Left ventricle myocardium inferior (tissue), 1 donor: ENCODE measurements at places on chromosomes 7 and 10. TPM values are rescaled to one million over a fixed set of nuclear protein-coding genes. Genes with fewer than 3 reads are reported as not detected.

Gene LIPK
- not detected for total RNA-seq

- H3K27ac ChIP-seq = no peak overlapping the region
- H3K27me3 ChIP-seq = no peaks in the 10 kb centered on the region
- H3K4me3 ChIP-seq = no peak overlapping the region
- H3K36me3 ChIP-seq = no peaks in the 10 kb centered on the region
- no peak for DNase-seq
Observed at GRCh38 chr7:112103246-112103645, 103.0 kb downstream of the DOCK4 start.

GRCh38 chr7:67900456-67900855 is 903.8 kb downstream of the TYW1 start:
- DNase-seq = no peak
- H3K27me3 ChIP-seq = peaks cover 38% of the 10 kb centered on the region
- H3K4me3 ChIP-seq = no peak overlapping the region
- H3K4me1 ChIP-seq = peaks cover 5% of the 10 kb centered on the region
- no peak overlapping the region for H3K27ac ChIP-seq

GRCh38 chr10:131690805-131691239 is 210.0 kb upstream of the PPP2R2D start:
- H3K4me3 ChIP-seq = no peak overlapping the region
- no peaks in the 10 kb centered on the region for H3K36me3 ChIP-seq
- DNase-seq = no peak
- peaks cover 94% of the 10 kb centered on the region for H3K27me3 ChIP-seq

Gene TRIM8
- total RNA-seq = 95.1 TPM

DNA sequence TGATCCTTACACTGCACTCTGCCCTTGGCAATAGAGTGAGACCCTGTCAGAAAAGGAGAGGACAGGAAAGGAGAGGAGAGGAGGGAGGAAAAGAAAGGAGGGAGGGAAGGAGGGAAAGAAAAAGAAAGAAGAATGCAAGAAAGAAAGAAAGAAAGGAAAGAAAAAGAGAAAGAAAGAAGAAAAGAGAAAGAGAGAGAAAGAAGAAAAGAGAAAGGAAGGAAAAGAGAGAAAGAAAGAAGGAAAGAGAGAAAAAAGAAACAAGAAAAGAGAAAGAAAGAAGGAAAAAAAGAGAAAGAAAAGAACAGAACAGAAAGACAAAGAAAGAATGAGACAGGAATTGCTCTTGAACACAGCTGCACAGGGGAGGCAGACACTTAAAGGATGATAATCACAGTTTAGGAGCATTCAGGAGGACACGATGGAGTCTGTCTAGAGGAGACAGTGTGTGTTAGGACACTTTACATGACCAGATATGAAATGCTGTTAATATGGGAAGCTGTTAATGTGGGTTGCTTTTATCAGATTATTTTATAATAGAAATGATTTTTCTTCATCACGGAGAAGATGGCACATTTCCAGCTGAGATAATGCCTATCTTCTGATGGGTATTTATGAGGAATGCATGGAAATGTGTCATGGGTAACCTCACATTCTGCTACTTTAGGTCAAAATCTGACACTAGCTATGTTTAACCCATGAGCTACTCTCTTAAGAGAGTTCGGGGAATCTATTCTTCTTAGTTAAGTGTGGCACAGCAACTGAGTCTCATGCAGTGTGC is 160.5 kb downstream of the BAMBI start:
- no peak for DNase-seq
- no peak overlapping the region for H3K4me3 ChIP-seq
- no peaks in the 10 kb centered on the region for H3K36me3 ChIP-seq
- no peak overlapping the region for H3K27ac ChIP-seq
- H3K4me1 ChIP-seq = peaks cover 44% of the 10 kb centered on the region

DNA sequence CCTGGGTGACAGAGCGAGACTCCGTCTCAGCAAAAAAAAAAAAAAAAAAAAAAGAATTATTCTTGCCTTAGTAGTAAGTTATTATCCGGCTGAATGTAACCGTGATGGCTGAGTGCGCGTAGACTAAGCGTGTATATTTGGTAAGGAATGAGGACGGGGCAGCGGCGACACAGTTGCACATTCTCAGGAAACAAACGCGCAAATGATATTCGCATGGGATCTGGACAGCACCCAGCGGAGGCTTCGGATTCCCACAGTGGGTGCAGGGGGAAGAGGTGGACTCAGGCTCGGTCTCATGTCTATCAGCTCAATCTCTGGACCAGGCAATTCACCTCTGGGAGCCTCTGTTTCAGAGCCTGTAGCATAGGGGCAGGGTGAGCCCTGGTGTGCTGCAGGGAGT is 29.1 kb downstream of the PAPOLB start:
- peaks cover 9% of the 10 kb centered on the region for H3K4me1 ChIP-seq
- no peak overlapping the region for H3K27ac ChIP-seq
- H3K4me3 ChIP-seq = no peak overlapping the region

- no peak overlapping the region for H3K27ac ChIP-seq
- no peaks in the 10 kb centered on the region for H3K27me3 ChIP-seq
- peaks cover 5% of the 10 kb centered on the region for H3K36me3 ChIP-seq
- DNase-seq = no peak
- peaks cover 8% of the 10 kb centered on the region for H3K4me1 ChIP-seq
Observed at GRCh38 chr7:90648834-90649233, 52.7 kb downstream of the CDK14 start.

Gene PDE6C
- total RNA-seq = not detected

GRCh38 chr7:54802841-54803240 is 43.8 kb upstream of the SEC61G start:
- H3K27me3 ChIP-seq = no peaks in the 10 kb centered on the region
- no peaks in the 10 kb centered on the region for H3K36me3 ChIP-seq
- H3K4me1 ChIP-seq = no peaks in the 10 kb centered on the region
- DNase-seq = no peak

- no peaks in the 10 kb centered on the region for H3K27me3 ChIP-seq
- DNase-seq = no peak
- H3K4me1 ChIP-seq = peaks cover 79% of the 10 kb centered on the region
Observed at GRCh38 chr10:112959207-112959838, 9.3 kb downstream of the TCF7L2 start.

- no peaks in the 10 kb centered on the region for H3K4me1 ChIP-seq
- H3K27ac ChIP-seq = no peak overlapping the region
- no peaks in the 10 kb centered on the region for H3K36me3 ChIP-seq
- DNase-seq = no peak
- H3K4me3 ChIP-seq = no peak overlapping the region
Observed at GRCh38 chr10:80669485-80669884, 131.8 kb downstream of the SH2D4B start.

GRCh38 chr7:51313738-51314425 is 2.7 kb downstream of the COBL start:
- peak overlapping the region; percentile 81 for H3K27ac ChIP-seq
- H3K4me3 ChIP-seq = no peak overlapping the region
- peaks cover 43% of the 10 kb centered on the region for H3K27me3 ChIP-seq
- no peaks in the 10 kb centered on the region for H3K36me3 ChIP-seq
- peaks cover 54% of the 10 kb centered on the region for H3K4me1 ChIP-seq

Gene CRHR2
- total RNA-seq = 0.19 TPM

Gene LIPN
- total RNA-seq = not detected

DNA sequence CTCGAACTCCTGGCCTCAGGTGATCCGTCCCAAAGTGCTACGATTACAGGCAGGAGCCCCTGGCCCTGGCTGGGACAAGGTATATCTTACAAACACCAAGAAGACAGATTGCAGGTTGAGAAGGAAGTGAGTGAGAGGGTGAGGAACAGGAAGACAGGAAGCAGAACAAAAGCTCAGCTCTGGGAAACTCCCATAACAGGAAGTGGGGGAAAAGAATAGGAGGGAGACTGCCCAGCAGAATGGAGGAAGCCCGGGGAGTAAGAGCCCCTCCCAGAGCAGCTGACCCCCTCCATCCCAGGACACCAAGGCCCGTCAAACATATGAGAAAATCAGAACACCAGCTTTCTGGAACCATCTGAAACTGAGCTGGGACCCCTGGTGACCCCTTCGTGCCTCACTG is 2.9 kb downstream of the TECPR1 start:
- H3K4me3 ChIP-seq = no peak overlapping the region
- peaks cover 12% of the 10 kb centered on the region for H3K36me3 ChIP-seq
- H3K4me1 ChIP-seq = peaks cover 86% of the 10 kb centered on the region
- H3K27me3 ChIP-seq = no peaks in the 10 kb centered on the region

Gene LFNG
- 5.2 TPM for total RNA-seq

DNA sequence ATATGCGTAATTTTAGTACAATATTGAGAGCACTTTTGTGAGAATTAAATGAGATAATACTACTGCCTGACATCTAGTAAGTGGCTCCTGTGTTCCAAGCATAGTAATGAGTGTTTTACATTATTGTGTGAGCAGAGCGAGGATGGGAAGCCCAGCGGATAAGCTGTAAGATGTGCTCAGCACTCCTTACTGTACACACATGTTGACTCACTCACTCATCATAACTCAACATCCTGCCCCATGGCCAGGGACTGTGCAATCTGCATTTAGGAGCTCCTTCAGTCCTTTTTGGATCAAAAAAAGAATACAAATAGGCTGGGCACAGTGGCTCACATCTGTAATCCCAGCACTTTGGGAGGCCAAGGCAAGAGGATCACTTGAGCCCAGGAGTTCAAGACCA is 72.9 kb upstream of the NEBL start:
- no peaks in the 10 kb centered on the region for H3K27me3 ChIP-seq
- DNase-seq = no peak
- H3K36me3 ChIP-seq = no peaks in the 10 kb centered on the region
- H3K4me1 ChIP-seq = no peaks in the 10 kb centered on the region
- H3K4me3 ChIP-seq = no peak overlapping the region
- H3K27ac ChIP-seq = no peak overlapping the region

DNA sequence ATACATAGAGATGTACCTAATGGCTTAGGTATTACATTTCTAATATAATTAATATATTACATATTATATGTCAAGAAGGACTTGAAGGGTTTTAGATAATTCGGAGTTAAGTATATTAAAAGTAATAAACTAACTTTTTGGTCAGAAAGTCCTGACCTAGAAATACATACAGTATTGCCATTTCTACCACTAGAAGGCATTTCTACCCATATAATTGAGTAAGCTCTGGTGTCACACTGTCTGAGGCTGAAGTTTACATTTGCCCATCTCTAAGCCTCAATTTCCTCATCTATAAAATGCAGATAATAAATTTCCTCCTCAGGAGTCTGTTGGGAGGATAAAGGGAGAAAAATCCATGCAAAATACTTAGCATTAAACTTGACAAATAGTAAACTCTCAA is 7.1 kb downstream of the FKBP14 start:
- H3K4me1 ChIP-seq = peaks cover under 1% of the 10 kb centered on the region
- H3K27me3 ChIP-seq = no peaks in the 10 kb centered on the region
- H3K27ac ChIP-seq = no peak overlapping the region
- H3K4me3 ChIP-seq = no peak overlapping the region
- peaks cover 29% of the 10 kb centered on the region for H3K36me3 ChIP-seq
- DNase-seq = no peak

DNA sequence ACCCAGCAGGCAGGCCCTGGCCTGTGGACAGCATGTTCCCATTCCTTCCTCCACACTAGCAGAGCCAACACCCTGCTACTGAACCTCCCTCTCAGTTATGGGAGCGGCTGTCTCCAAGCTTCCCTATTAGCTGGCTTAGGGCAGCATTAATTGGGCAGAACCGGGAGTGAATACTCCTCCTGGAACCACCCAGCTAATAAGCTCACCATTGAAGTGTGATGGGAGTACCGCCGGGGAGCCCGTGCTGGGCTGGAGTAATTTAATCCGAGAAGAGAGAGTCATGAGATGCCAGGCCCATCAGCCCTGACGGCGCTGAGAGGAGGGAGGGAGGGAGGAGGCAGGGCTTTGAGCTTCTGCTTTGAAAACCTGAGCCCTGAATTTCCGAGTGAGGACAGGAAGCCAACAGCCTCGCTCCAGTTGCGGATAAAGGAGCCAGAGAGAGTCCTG is 31.8 kb upstream of the ELFN1 start:
- H3K27ac ChIP-seq = no peak overlapping the region
- no peaks in the 10 kb centered on the region for H3K4me1 ChIP-seq
- peak; percentile 14 for DNase-seq
- peaks cover 51% of the 10 kb centered on the region for H3K27me3 ChIP-seq

- peaks cover 26% of the 10 kb centered on the region for H3K4me1 ChIP-seq
- no peak overlapping the region for H3K4me3 ChIP-seq
- DNase-seq = no peak
- no peaks in the 10 kb centered on the region for H3K27me3 ChIP-seq
- no peaks in the 10 kb centered on the region for H3K36me3 ChIP-seq
Observed at GRCh38 chr7:132869166-132869861, 212.6 kb downstream of the CHCHD3 start.

GRCh38 chr10:61356354-61356753 is 96.8 kb downstream of the TMEM26 start:
- H3K27me3 ChIP-seq = no peaks in the 10 kb centered on the region
- no peaks in the 10 kb centered on the region for H3K36me3 ChIP-seq
- H3K4me3 ChIP-seq = no peak overlapping the region
- no peak for DNase-seq
- no peak overlapping the region for H3K27ac ChIP-seq

Gene CHST3
- 18.0 TPM for total RNA-seq

GRCh38 chr7:34307540-34307939 is 350.5 kb upstream of the NPSR1 start:
- no peaks in the 10 kb centered on the region for H3K27me3 ChIP-seq
- no peaks in the 10 kb centered on the region for H3K4me1 ChIP-seq
- no peaks in the 10 kb centered on the region for H3K36me3 ChIP-seq
